NCI-H2081 treated with DMSO at 0.1 percent for 48 hours (cell line): ENCODE measurements at places on chromosomes 1 and 21.

- peak; percentile 15 for DNase-seq
These were observed 581 bp downstream of the SSU72 start for GRCh38 chr1:1573843-1574720.

- DNase-seq, result no peak
These were observed 106.0 kb downstream of the NOS1AP start for GRCh38 chr1:162175379-162176081.

- DNase-seq, result no peak
These were observed 23.1 kb upstream of the ERI3 start for GRCh38 chr1:44377925-44378784.

- DNase-seq, result no peak
These were observed 20.1 kb upstream of the GUCA2A start for GRCh38 chr1:42184616-42185015.

DNA sequence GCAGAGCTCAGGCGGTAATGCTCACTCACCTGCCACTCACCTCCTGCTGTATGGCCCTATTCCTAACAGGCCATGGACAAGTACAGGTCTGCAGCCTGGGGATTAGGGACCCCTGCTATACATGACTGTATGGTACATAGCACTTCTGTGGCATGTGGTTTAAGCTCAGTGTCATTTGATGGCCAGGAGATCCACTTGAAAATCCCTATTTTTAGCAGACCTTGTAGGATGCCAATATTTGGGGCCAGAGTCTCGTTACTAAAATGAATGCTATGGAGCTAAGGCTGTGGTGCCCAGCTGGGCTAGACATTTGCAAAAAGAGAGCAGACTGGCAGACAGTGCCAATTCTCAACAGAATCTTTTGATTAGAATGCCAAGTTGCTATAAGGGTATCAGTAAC, 1.7 kb upstream of the ANGPTL7 start:
- DNase-seq, result no peak
